ENCODE measurements at places on chromosomes 11 and 22. TPM values are rescaled to one million over a fixed set of nuclear protein-coding genes. Genes with fewer than 3 reads are reported as not detected.

DNA sequence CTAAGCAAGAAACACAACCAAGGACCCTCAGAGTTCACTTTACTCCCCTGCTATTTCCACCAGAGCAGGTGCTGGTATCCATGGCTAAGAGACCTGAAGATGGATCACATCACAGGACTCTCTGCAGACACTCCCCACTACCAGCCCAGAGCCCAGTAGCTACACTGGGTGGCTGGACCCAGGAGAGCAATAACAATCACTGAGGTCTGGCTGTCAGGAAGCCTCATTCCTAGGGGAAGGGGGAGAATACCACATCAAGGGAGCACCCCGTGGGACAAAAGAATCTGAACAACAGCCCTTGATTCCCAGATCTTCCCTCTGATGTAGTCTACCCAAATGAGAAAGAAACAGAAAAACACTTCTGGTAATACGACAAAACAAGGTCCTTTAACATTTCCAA, 9.0 kb upstream of the MMP7 start:
- H3K36me3 ChIP-seq, result no peaks in the 10 kb centered on the region
- H3K4me3 ChIP-seq, result no peak overlapping the region
- no peaks in the 10 kb centered on the region for H3K4me1 ChIP-seq
- no peaks in the 10 kb centered on the region for H3K27me3 ChIP-seq

- H3K4me1 ChIP-seq, result no peaks in the 10 kb centered on the region
- H3K36me3 ChIP-seq, result no peaks in the 10 kb centered on the region
Observed at GRCh38 chr11:30435488-30435887, 112.6 kb downstream of the ARL14EP start.

- H3K4me3 ChIP-seq, result no peak overlapping the region
- no peak overlapping the region for H3K27ac ChIP-seq
- no peaks in the 10 kb centered on the region for H3K36me3 ChIP-seq
- DNase-seq, result no peak
Observed at GRCh38 chr11:60282286-60282685, 1.8 kb downstream of the MS4A4A start.

- H3K27me3 ChIP-seq, result no peaks in the 10 kb centered on the region
- H3K4me3 ChIP-seq, result no peak overlapping the region
Observed at GRCh38 chr11:58658623-58659022, 36.2 kb downstream of the CNTF start.

DNA sequence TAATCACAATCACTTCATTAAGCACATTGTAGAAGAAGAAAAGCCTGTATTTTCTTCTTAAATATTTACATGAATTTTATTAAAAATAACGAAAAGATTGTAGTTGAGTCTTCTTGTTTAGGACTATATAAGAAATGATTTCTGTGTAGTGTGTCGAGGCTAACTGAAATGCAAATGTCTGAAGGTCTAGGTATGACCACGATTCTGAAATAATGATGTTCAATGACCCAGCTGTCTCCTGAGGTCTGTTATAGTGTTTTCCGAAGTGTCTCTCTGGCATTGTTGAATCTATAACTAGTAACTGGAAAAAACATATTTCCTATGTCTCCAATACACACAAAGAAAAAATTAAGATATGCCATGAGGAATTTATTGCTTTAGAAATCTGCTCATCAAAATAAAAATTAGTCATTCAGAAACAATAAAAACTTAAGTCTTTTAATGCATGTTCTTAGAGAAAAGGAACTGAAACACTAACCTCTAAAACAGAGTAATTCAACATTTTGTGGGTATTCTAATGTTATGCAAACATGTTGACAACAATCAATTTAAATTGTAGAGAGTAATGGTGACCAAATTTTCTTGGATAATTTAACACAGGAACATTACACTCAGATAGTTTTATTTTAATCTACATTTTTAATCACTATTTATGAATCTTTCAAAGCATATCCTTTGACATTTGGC, 55.0 kb downstream of the CASP12 start:
- no peaks in the 10 kb centered on the region for H3K4me1 ChIP-seq
- DNase-seq, result no peak
- no peaks in the 10 kb centered on the region for H3K27me3 ChIP-seq
- no peak overlapping the region for H3K4me3 ChIP-seq
- H3K27ac ChIP-seq, result no peak overlapping the region

DNA sequence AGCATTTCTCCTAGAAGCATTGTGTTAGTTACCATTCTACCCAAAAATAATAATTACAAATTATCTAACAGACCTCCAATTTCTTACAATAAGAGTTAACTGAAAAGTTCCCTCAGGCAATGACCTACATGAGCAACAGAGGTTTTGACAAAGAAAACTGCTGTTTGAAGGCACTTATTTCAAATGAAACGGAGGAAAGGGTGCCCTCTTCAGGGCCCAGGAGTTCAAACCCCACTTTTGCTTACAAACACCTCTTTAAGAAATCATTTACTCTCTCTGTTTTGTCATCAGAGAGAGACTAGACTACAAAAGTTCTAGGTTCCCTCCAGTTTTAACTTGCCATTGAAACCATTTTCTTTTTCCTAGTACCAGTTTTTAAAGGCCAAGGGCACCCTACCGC, 56.7 kb downstream of the AMBRA1 start:
- no peak overlapping the region for H3K27ac ChIP-seq
- no peaks in the 10 kb centered on the region for H3K27me3 ChIP-seq
- DNase-seq, result no peak
- H3K36me3 ChIP-seq, result peaks cover 21% of the 10 kb centered on the region
- peaks cover 3% of the 10 kb centered on the region for H3K4me1 ChIP-seq

DNA sequence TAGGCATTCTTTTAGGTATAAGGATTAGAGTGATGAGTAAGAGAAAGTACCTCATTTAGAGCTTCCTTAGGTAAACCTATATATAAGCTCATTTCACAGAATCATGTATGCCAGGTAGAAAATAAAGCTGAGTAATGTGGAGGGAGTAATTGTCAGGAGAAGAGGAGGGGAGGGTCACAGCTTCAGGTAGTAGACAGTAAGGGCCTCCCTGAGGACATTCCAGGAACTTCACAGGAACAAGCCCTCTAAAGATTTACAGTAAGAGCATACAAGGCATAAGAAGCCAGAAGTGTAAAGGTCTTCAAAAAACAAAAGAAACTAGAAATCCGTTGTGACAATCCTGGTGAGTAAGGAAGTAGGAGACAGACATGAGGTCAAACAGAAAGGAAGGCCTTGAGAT, 57.6 kb downstream of the USP47 start:
- no peak overlapping the region for H3K27ac ChIP-seq
- peaks cover 51% of the 10 kb centered on the region for H3K36me3 ChIP-seq
- H3K27me3 ChIP-seq, result no peaks in the 10 kb centered on the region
- H3K4me1 ChIP-seq, result no peaks in the 10 kb centered on the region

DNA sequence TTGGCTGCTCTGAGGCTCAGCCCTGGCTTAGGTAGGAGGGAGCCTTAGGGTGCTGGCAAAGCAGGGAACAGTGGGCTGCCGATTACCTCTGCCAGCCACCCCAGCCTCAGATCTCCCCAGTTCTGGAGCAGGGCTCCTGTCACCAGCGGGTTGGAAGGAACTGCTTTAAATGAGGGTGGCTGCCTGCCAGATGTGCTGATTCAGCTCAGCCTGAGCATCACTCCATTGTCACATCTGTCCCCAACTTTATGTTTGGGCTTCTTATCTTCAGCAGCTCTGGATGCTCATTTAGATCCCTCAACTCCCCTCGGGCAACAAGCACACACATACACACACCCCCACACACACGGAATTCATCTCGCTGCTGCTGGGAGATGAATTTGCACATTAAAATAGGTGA, 16.9 kb upstream of the ANKK1 start:
- H3K27ac ChIP-seq, result no peak overlapping the region
- peaks cover 34% of the 10 kb centered on the region for H3K36me3 ChIP-seq
- DNase-seq, result no peak
- peaks cover 7% of the 10 kb centered on the region for H3K4me1 ChIP-seq

DNA sequence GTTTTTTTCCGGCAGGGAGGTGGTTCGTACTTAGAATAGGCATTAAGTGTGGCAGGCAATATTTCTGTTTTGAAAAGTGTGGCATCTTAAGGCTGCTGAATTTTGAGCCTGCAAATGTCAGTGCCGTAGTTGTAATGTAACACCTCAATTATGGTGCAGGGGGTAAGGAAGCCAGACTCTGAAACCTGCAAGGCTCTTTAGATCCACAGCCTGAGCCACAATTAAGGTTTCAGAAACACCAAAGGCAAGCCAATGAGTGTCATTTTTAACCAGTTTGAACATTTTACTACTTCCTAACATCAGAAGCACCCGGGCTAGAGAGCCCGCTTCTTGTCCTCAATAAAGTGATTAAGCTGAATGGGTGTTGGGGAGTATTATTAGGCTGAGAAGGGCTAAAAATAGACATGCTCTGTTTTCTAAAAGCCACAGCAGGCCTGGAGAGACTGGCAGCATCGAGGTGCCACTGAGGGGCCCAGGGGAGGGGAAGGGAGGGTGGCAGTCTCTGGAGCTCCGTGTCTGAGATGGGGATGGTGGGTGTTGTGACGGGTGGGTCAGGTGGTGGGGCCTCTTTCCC, 113.4 kb downstream of the ZBTB16 start:
- H3K4me1 ChIP-seq, result peaks cover 84% of the 10 kb centered on the region
- no peaks in the 10 kb centered on the region for H3K27me3 ChIP-seq
- no peak for DNase-seq
- H3K27ac ChIP-seq, result peak overlapping the region; percentile 48
- H3K36me3 ChIP-seq, result no peaks in the 10 kb centered on the region
- no peak overlapping the region for H3K4me3 ChIP-seq

DNA sequence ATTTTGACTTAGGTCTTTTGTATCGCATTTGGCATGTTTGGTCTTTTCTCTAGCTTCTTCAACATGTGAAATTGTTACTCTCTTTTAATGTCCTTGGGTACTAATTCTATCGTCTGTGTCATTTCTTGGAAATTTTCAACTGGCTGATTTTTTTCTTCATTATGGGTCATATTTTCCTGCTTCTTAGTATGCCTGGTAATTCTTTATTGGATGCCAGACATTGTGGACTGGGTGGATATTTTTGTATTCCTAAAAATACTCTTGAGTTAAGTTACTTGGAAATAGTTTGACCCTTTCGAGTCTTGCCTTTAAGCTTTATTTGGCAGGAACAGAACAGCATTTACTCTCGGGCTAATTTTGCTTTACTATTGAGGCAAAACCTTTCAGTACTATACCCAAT, 140.1 kb downstream of the ETS1 start:
- H3K27ac ChIP-seq, result no peak overlapping the region
- H3K4me3 ChIP-seq, result no peak overlapping the region
- no peaks in the 10 kb centered on the region for H3K27me3 ChIP-seq
- no peak for DNase-seq
- H3K4me1 ChIP-seq, result peaks cover 6% of the 10 kb centered on the region

- no peaks in the 10 kb centered on the region for H3K27me3 ChIP-seq
- peaks cover 21% of the 10 kb centered on the region for H3K4me1 ChIP-seq
- DNase-seq, result peak; percentile 88
Observed at GRCh38 chr22:23281406-23282088, 101.2 kb downstream of the BCR start.

Gene KCNC1
- total RNA-seq, result not detected
